Stimulated activated CD8-positive, alpha-beta memory T cell treated with anti-CD3 and anti-CD28 coated beads, Interleukin-7, amount 100 ng/mL, for 24 hours (primary cell): ENCODE measurements at places on chromosomes 3 and 15.
A peak's percentile ranks its signal among the peaks of the same experiment; 100 is the strongest.

DNA sequence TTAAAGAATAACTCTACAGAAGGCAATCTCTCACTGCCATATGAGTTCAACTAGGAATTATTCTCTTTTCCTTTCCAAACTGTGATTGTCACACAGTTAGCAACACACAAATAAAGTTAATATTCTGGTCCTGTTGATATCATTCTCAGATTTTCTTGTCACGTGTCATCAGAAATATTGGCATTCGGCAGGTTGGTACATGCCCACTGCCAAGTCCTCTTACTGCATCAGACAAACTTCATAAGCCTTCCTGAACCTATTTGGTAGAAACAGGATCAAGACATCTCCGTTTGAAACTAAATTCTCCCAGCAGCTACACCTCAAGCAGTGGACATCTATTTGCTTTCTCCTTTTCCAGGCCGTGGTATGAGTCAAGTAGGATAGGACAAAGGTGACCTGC, 177.9 kb upstream of the SOX2 start:
- no peak for DNase-seq

- no peak for DNase-seq
These were observed 48.4 kb upstream of the TUSC7 start for GRCh38 chr3:116661196-116661595.

GRCh38 chr3:38969317-38970235, 82.2 kb downstream of the SCN11A start:
- no peak for DNase-seq

DNA sequence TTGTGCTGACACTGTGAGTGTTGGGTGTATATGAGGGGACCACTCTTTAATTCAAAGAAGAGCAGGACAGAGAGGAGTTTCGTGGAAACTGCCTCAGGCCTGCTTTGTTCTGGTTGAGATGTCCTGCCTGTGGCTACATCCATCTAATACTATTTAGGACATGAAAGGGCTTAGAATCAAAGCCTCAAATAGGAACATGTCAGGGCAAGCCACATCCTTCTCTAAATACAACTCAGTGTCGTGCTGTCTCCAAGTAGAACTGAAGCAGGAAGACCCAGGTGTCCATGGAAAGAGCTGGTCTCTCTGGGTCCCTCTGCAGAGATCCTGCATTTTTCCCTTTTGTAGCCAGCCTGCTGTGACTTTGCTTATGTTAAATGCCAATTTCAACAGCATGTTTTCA, 156.2 kb upstream of the UMPS start:
- no peak for DNase-seq

- DNase-seq = no peak
These were observed 869 bp downstream of the PLA1A start for GRCh38 chr3:119598410-119599098.

GRCh38 chr3:61882253-61882652, 320.9 kb downstream of the PTPRG start:
- no peak for DNase-seq

- DNase-seq = no peak
These were observed 60.6 kb upstream of the GOLGA8B start for GRCh38 chr15:34644061-34644460.

DNA sequence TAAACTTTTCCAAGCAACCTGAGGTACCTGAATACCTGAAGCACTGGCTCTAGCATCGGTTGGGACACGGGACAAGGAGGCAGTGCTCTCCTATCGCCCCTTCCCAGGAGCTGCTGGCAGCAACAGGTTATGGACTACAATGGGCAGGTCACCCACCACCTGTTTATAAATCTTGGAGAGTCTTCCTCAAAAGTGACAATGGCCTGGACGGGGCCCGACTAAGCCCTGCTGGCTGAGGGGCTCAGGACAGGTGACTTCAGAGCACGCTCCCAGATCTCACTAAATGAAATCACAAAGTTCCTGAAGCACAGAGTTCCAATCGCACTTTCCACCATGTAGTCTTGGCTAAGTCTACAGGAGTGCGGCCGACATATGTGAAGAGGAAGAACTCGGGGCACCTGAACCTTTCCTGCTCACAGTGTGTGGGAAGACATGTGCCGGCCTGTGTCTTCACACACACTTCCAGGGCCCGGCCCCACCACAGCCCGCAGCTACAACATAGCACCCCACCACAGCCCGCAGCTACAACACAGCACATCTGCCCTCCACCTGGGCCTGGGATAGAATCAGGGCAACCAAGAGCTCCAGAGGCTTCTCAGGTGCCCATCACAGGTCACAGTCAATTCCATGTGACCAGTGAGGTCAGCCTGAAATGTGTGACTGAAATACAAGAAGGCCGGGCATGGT, 12.9 kb downstream of the CYFIP1 start:
- DNase-seq = no peak

- no peak for DNase-seq
These were observed 38.4 kb upstream of the PPP2R3A start for GRCh38 chr3:135927155-135927554.

DNA sequence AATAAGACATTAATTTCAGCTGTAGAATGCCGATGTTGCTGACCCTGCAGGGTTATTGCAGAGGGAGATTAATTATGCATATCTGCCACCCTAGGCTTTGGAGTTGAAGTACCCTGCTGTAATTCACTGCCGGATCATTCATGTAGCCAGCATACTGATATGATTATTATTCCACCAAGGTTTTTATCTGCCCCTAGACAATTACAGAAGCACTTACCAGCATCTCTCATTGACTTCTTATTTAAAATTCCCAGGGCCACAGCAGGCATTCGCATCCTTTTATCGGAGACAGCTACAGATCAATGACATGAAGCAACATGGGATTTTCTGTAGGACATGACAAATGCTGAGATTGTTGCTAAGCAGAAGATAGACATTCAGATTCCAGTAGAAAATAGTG, 31.3 kb downstream of the IL1RAP start:
- no peak for DNase-seq

DNA sequence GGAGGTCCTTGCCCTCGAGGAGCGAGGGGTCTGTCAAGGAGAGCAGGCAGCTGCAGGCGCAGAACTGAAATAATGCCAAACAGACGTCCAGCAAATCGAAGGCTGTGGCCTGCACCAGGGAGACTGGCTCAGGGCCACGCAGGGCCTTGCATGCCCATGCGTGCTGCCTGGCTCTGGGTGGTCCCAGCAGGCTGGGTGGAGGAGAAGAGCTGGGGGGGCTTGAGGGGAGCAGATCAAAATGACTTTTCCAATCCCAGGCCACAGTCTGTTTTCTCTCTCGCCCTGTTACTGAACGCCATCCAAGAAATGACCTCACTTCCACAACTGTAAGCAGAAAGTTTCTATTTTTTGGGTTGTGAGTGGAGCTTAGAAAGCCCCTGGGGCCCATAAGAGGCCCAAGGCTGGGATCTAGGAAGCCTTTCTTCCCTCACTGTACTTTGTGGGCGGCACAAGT, 96.9 kb upstream of the RPL32 start:
- DNase-seq = no peak

DNA sequence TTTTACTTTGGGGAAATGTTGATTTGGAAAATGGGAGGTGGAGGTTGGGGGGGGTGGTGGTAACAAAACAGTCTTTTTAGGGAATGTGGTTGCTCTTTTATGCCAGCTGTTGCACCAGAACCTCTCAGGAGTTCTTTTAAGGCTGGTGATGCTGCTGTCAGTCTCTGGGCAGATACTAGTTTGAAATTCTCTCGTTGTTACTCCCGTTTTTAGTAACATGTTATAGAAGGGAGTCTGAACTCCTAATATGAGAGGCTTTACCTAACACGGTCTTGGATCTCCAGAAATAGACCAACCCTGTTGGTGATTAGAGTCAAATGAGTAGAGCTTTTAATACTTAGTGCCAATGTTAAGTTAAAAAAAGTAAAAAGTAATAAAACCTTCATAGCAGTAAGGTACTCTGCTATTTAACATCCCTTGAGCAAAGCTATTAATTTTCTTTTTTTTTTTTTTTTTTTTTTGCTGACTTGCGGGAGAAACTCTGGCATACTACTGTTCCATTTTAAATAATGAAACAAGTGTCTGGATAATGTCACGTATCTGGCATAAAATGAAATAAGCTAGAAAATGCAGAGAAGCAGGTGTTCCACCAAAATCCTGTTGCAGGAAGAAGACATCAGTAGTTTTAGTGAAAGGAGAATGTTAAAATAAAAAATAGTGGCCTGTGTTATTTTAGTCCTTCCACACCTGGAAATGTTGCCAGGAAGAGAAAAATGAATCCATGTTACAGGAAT, 156.7 kb downstream of the CACNA1D start:
- DNase-seq = no peak

- DNase-seq = no peak
These were observed 2.9 kb downstream of the SLC12A6 start for GRCh38 chr15:34334672-34335071.

GRCh38 chr3:63096248-63097058, 181.7 kb upstream of the SYNPR start:
- no peak for DNase-seq

- no peak for DNase-seq
These were observed 492.6 kb downstream of the GABRG3 start for GRCh38 chr15:27463525-27464088.

DNA sequence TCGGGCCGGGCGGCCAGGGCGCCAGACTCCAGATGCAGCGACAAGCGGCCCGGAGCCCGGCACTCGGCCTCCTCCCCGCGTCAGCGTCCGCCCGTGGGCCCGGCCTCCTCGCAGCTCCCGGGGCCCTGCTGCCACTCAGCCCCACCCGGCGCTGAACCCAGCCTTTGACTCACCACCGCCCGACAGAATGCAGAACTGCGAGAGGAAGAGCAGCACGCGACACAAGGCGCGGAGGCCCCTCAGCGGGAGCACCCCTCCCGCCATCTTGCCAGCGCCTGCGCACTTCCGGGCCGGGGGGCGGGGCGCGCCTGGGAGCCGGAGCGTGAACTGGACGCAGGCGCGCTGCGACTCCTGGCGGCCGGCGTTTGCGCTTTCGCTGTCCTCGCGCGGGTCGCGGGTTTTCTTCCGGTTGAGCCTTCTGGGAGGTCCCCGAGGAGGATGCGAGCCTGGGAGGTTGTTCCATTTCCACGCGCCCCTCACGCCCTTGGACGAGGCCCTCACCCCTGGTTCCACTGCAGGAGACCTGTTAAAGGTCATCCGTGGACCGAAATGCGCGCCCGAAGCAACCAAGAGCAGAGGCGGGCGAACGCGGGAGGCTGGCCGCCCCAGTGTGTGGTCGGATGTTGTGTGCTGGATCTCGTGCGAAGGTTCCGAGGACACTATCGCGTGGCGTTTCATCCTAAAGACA, at the start of gene TM2D3:
Gene TM2D3 (minus strand): TSS at position 284 of the 688 bp plus-strand sequence. CDS start 20 bp downstream, at position 264.
- peak; percentile 89 for DNase-seq

GRCh38 chr3:141114816-141115460, 63.8 kb downstream of the SPSB4 start:
- no peak for DNase-seq

DNA sequence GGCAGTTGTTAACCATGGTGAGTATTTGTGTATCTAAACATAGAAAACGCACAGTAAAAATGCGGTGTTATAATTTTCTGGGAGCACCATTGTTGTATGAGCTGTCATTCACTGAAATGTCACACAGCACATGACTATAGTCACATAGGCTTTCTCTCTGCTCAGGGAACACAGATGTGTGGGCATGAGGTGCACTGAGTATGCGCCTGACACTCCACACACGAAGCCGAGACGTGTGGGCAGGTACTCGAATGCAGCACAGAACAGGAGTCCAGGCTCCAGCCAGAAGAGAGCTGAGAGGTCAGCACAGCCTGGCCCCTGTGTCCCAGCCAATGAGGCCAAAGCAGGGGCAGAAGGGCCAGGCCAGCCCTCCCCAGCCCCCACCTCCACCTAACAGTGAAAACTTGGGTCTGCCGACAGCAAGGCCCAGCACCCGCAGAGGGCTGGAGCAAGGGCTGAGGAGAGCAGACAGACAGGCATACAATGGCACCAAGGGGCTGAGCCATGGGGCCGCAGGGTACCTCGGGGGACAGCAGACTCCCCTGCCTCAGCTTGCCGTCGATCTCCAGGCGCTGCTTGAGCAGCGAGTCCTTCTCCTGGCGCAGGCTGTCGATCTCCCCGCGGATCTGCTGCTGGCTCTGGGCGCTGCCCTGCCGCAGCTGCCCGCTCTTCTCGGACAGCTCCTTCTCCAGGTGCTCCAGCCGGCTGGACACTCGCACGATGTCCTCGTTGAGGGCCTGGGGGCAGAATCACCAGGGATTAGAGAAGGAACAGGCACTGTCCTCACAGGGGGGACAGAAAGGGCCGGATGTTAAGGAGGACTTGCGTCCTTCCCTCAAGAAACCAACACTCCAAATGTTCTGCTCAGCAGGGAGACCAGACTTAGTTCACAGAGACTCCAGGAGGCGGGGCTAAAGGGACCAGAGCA, 24.0 kb downstream of the KIF7 start:
- no peak for DNase-seq

DNA sequence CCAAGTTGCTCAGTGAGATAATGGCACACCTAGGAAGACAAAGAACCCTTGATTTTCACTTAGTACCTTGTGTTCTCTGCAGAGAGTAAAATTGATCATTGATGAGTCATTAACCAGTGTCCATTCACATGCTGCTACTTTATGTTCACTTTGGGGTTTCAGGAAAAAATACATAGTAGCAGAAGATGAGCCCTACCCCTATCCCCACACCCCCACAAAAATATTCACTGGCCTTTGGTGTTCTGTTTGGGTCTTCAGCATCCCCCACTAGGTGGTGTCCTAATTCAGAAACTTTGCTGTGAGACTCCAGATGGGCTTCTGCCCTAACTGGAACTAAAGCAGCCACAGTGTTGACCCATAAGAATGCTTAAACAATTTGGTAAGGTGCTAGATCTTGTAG, 178.8 kb downstream of the KLHL25 start:
- no peak for DNase-seq

DNA sequence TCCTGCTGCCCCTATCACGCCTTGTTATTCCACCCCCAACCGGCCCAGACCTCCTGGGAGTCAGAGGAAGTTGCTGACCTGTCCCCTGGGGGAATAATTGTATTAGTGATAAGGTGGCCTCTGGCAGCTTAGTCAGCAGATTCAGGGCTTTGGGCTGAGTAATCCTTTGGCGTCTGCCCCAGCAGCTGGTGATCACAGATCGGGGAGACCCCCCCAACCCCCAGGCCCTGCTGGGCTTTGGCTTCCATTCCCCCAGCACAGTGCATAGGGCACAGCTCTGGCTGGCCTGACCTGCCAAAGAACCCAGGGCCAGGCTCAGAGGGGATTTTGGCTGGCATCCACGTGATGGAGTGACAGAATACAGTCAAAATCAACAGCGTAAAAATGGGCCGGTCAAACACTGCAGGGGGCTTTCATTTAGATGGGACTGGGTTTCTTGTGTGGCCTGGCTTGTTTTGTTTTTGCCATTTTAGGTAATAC, 3.9 kb upstream of the NR2E3 start:
- no peak for DNase-seq

DNA sequence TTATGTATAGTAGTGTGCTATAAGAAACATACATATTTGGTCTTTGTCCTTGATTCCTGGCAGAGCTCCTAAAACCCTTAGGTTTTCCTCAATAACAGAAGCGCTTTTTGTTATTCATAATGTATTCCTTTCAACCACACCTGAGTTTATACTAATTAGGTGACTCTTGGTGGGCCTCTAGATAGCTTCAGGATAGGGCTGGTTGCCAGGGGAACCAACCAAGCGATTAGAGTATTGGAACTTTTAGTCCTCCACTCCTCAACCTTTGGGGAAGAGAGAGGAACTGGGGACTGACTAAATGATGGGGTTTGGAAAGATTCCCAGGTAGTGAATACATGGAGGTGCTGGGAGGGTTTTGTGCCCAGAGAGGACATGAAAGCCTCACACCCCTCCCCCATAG, 24.6 kb downstream of the TMCC1 start:
- DNase-seq = no peak
